Stimulated activated naive CD8-positive, alpha-beta T cell treated with anti-CD3 and anti-CD28 coated beads, Interleukin-15, amount 100 ng/mL, for 72 hours (primary cell): ENCODE measurements at places on chromosomes 7 and 10.

DNA sequence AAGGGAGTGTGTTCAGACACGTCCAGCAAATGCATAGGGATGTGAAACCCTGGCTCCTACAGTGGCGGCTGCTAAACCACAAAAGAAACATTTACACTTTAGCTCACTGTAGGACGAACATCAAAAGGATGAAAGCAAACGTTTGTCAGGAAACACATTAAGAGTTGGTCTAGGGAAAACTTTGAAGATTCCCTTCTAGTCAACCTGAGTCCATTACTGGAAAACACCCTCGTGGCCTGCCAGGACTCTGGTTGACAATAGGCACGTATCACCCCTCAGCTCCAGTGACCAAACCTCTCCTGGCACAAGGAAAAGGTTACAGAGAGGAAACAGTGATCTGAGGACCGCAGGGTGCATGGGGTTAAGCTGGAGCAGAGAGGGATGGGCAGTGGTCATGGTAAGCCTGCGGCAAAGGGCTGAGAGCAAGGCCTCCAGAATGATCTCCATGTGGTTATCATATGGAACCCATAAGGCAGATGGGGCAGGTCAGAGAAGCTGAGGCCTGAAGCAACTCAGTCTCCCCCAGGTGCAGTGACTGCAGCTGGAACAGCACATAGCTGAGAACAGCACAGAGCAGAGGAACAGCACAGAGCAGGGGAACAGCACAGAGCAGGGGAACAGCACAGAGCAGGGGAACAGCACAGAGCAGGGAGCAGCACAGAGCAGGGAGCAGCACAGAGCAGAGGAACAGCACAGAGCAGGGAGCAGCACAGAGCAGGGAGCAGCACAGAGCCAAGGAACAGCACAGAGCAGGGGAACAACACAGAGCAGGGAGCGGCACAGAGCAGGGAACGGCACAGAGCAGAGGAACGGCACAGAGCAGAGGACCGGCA is 49.9 kb downstream of the CHST15 start:
- no peak for DNase-seq

DNA sequence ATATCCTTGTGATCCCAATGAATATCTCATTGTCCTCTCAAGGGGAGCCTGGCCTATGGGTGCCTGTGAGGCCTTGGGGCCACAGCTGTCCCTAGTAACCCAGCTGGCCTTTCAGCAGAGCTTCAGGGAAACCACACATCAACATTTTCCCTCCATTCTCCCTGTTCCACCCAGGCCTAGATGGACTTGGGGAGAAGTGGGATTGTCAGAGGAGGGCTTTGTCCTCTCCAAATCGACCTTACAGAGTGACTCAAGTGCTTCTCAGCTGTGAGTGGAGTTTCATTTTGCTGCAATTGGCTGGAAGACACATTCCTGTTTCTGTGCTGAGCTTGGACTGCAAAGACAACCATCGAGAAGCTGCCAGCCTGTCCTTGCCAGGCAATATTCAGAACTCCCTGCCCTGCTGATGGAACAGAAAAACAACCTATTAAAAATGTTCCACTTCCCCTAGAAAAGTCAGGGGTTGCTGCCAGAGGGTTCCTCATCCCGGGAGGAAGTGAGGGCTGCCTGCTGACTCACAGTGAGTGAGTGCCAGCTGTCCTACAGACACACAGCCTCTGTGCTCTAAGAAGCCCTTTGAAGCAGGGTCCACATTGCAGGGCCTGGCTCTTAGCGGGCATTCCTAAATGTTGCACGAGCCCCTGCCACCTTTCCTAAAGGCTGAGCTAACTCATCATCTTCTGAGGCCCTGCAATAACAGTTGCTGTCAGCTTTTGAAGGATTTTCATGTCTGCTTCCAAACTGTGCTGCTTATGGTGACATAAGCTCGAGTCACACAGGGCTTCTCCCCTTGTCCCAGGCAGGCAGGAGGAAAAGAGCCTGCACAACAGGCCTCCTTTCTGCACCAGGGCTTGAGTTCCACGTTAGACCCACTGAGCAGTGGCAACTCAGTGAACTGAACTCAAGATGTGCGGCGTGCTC is 20.5 kb downstream of the STRA8 start:
- no peak for DNase-seq

- DNase-seq, result no peak
These were observed 56.2 kb downstream of the OAT start for GRCh38 chr10:124362568-124362967.

DNA sequence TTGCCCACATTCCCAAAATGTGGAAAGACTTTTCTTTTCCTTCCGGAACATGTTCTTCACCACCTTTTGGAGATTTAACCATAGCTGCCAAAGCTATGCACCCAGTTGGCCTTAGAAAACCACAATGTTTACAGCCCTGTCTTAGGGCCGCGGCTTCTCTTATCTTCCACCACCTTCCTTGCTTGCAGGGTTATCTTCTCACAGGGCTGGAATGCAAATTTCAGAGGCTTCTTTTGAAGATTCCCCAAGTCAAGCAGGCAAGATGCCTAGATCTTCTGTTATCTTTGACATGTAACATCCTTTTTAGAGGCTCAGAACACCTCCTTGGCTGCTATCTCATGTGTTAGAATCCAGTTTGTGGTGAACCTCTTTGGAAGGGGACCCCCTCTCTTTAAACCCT is 11.1 kb downstream of the KCTD7 start:
- no peak for DNase-seq

DNA sequence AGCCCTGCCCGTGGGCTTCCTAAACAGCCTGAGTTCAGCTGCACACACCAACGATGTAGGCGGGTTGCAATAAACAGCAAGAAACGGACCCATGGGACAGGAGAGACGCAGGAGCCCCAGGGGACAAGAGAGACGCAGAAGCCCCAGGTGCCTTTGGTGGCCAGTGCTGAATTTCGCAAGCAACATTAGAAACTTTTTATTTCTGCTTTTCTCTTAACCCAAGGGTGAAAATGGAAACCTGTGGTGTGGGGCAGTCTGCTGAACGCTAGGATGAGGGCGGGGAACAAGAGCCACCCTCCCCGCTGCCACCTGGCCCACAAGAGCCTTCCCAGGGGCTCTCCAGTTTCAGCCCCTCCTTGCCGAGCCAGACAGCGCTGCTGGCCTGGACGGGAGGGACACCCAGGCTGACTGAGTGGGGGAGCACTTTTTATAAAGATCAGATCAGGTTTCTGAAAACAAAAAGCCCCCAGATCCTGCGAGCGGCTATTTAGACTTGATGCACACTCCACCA is 20.0 kb upstream of the GPR146 start:
- DNase-seq, result no peak

DNA sequence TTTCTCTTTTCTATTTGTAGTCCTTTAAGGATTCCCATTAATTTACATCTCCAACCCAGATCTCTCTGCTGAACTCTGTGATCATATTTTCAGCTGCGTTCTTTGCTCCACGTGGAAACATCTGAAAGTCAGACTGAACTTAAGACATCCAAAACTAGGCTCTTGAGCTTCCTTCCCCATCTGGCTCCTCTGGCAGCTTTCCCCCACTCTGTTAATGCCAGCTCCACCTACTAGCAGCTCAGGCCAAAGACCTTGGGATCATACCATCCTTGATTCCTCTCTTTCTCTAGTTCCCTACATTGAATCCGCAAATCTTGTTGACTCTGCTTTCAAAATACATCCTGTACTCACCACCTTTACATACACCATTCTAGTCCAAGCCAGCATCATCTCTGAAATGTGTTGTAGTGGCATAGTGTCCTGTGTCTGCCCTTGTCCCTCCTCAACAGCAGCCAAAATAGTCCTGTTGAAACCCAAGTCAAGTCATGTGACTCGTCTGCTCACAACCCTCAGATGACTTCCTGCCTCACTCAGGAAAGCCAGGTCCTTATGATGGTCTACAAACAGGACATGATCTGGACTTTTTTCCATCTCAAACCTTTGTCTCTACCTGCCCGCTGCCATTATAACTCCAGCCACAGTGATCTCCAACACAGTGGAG is 7.0 kb downstream of the REEP3 start:
- no peak for DNase-seq

DNA sequence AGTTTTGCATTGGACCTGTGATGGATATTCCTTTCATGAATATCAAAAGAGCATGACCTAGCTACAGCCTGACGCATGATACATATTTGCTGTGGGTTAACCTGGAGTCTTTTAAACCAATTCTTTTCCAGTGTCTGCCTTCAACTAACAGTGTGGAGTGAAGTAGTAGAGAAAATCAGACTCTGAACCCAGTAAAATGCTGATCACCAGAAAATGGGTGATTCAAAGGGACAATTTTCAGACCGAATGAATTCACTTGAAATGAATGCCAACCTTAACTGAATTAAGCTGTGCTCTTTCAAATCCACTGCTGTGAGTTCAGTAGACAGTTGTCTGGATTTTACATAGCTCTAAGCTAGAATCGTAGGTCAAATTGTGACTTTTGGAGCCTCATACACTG is 123.0 kb downstream of the CDK14 start:
- DNase-seq, result no peak

- DNase-seq, result no peak
These were observed 150.9 kb downstream of the SEMA3A start for GRCh38 chr7:84043661-84044191.

GRCh38 chr7:30065746-30066145 is 37.5 kb downstream of the PLEKHA8 start:
- no peak for DNase-seq

DNA sequence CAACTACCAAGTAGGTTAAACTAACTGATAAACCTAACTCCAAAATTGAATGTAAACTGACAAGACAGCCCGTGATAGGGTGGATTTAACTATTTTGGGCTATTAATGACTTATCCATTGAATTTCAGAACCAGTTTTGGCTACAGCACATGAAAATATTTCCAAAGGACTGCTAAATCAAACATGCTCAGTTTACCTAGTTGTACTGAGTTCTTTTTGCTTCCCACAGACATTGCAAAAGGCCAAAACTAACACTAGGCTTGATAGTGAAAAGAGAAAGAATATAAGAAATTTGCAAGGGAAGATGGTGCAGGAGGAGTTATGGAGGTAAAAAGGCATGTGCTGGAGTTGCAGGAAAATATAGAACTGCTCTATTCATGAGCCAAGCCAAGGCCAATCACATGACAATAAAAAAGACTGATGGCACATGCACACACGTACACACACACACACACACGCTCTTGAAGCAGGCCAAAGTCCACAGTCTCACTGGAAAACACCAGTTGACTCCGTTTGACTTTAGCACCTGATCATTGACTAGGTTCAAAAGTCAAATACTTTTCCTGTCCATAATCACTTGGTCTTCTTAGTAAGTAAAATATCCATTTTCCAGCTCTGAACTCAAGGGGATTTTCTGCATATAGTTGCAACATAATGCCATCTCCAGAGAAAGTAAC is 76.0 kb upstream of the AGBL3 start:
- DNase-seq, result no peak
